ENCODE measurements at places on chromosomes 1 and 21.

DNA sequence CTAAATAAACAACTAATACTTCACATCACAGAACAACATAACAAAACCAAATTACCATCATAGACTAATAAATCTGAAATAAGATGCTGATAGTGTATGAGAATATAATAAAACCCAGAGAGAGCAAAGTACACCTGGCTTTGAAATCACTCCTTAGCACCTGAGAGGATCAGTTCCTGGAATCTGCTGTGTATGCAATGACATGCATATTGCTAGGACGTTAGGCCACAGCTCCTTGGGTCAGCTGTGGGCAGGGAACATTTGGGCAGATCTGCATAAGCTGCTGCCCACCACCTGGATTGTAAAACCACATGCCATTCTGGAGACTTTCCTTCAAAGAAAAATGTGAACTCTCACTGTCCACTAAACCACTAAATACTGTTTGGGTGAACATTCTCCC, 81.1 kb downstream of the NR5A2 start:
- no peak for DNase-seq

GRCh38 chr21:20270365-20271055, 727.7 kb upstream of the NCAM2 start:
- DNase-seq: no peak

GRCh38 chr1:33150522-33150921, 31.3 kb downstream of the TRIM62 start:
- no peak for DNase-seq

DNA sequence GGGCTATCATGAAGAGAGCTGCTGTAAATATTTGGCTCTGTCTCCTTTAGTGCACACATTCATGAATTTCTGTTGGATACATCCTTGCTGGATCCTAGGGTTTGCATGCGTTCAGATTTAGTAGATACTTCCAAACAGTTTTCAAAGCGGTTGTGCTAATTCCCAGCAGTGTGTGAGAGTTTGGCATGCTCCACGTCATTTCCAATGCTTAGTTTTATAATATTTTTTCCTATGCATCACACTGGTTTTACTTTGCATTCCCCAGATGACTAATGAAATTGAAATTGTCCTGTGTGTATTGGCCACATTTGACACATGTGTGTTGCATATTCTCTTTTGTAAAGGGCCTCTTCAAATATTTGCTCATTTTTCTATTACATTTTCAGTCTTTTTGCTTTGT, 18.5 kb upstream of the AADACL3 start:
- DNase-seq: no peak

GRCh38 chr1:27343639-27344025, 1.8 kb downstream of the SYTL1 start:
- no peak for DNase-seq
